ENCODE measurements at places on chromosomes 5 and 9.

- no peak for DNase-seq
Measured at GRCh38 chr9:5089737-5090136, 95.7 kb downstream of the INSL6 start.

DNA sequence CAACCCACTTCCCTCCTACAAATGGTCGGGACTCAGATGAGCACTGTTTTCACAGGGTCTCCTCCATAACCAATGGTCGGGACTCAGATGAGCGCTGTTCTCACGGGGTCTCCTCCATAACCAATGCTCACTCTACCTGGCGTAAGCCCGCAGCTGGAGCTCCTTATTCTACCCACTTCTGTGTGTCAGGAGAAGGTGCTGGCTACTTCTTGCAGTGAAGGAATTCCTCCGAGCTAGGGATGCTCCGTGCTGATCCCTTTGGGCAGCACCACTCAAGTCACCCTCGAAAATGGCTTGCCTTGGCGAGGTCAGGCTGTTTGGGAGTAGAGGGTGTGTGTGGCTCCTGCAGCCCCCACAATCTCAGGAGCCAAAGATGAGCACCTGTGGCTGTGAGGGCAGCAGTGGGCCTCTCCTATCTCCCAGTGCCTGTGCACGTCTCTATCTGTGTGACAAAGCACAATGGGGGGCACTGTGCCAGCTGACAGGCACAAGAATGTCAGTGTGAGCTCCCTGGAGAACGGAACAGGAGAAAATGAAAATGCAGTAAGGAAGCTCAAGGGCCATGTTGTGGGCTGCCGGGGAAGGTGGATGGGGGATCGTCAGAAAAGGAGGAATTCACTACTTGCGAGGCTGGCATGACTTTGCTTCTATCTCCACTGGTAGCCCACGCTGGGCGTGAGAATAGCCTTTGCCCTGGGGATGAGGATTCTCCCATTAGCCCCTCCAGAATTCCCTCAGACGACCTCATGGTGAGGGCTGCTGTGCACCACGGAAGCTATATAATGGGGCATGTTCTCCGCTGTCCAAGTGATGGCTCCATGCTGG, 3.9 kb upstream of the BTNL9 start:
- no peak for DNase-seq

DNA sequence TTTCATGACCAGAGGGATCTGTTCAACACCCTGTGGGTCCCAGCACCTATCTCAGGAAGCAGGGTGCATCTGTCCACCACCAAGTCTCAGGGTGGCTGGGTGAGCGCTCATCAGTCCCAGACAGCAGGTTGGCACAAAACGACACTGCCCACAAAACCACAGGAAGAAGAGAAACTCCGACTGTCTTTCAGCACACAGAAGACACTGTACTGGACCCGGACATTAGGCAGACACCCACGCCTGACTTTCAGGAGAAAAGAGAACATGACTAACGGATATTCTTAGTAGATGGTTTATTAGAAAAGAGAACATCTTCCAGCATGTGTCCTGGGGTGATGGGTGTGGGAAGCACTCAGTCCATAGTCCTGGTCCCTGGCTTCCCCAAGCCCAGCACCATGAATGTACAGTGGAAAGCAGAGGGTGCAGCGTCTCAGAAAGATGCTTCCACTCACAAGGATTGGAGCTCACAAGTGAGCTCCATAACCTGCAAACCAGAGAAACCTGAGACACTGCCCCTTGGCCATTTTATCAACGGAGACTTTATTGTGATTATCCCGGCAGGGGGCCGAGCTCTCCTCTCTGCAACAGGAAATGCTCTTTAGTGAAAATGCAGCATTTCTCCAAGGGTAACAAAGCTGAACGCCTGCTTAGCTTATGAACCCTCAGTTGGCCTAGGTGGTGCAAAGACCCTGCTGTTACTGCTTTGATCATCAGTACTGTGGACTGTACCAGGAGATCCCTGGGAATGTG, 35.8 kb upstream of the LCP2 start:
- DNase-seq: no peak

DNA sequence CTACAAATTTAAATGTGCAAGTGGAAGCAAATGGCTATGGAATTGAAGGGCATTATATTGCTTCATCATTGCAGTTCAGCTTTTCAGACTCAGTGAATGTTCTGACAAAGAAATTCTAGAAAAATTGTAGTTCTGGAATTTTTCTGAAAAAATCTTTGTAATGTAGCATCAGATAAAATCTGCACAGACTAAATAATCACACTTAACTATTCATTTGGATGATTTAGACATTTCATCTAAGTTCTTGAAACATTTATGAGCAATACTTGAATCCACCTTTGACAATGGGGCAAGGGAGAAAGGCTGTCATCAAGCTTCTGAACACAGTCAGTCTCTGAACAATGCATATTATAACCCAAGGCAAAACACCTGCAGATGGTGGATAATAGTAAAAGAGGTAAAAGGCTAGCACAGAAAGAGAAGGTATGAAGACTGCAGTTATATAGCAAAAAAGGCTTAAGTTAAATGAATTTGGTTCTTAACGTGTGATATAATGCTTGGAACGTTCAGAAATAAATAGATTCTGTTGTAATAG, 1352.0 kb upstream of the NUDT12 start:
- no peak for DNase-seq

DNA sequence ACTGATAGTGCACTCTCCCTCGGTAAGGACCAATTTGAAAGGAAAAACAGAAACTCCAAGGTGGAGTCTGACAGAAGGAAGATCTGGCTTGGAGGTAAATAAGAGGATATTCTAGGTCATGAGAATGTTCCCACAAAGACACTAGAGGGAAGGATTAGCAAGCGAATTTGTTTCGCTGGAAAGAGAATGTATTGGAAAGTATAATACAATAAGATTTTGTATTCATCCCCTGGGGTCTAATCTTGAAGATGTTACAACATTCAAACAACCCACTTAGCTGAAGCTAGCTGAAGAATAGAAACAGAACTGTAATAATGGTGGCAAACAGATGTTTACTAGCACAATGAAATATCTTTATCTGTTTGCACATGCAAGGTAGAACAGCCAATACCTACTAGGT, 158.7 kb downstream of the GNAQ start:
- no peak for DNase-seq

GRCh38 chr9:89969881-89970639, 365.2 kb downstream of the GADD45G start:
- DNase-seq: no peak

- no peak for DNase-seq
Measured at GRCh38 chr5:14560091-14560595, 21.4 kb upstream of the OTULINL start.

- peak; percentile 73 for DNase-seq
Measured at GRCh38 chr5:113162770-113163169, 186.2 kb downstream of the DCP2 start.

DNA sequence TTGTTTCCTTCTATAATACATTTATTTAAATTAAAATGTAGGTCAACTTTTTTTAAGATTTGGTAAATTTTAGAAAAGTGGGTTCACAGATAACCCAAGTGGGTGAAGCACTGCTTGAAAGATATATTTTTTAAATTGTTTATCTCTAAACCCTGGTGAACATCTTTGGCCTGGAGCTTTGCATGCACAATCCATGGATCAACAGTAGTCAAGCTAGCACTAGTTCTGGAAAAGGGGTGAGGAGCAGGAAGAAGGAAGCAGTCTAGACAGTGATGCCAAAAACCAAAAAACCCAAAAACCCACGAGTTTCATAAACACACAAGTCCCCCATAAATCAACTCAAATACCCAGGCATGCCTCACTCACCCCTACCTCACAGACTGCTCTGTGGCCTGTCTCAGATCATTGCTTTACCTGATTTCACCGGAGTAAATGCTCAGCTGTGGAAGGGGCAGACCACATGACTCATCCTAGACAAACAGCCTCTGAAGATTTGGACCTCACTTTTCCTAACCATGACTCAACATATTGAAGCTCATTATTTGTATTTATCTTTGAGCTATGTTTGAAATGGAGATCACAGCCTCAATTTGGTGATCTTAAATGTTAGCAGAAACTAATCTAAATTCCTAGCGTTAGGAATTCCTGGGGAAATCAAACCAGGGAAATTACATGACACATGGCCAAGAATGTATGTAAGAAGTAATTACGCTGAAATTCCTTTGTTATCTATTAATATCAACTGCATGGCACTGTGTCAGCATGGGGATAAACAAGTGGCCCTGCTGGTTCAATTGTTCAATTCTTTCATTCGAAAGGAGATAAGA, 149.6 kb downstream of the ZNF608 start:
- DNase-seq: peak; percentile 94

DNA sequence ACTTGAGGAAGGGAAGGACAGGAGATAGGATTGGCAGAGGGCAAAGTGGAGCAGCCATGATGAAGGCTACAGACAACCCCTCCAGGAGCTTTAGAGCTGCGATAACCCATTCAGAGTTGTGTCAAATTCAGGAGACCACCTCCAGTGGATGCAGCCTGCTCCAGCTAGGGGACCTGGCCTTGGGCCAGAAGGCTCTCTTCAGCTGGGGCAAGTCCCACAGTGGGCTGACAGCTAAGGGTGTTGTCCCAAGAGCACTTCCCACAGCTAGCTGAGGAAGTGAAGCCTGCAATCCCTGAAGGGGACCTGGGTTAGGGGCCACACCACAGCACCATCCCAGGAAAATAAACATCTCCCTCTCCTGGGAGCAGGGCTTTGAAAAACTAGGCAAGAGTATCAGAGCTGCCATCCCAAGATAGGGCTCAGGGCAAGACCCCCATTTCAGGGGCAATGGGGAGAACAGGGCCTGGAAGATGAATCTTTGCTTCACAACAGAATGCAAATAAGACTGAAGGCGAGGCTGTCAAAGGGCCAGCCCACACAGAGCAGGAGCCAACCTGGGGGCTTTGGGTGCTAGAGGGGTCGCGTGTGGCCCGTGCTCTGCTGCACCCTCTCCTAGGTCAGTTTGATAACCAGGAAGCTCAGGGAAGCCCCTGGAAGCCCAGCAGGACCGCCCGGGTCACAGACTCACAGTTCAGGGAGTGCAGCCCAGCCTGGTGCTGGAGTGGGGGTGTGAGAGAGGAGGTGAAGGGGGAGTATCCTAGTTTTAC, 19.3 kb upstream of the DAPK1 start:
- no peak for DNase-seq

DNA sequence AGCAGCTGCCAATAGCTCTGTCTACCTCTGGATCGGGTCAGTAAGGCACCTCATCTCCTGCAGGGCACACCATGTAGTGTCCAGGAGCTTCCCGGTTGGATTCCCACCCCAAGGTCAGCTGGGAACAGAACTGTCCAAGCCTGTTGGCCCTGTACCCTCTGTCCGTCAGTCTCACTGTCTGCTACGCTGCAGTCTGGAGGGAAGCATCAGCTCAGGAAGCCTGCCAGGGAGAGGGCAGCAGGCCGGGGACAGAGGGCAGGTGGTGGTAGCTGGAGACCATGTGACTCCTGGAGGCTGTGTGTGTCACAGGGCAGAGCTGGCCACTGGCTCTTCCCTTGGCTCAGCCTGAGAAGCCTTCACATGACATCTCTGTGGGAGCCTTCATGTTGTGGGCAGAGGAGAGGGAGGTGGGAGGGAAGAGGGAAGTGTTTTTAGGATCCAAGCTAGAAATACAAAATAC, 134.5 kb downstream of the SEC61B start:
- DNase-seq: no peak

DNA sequence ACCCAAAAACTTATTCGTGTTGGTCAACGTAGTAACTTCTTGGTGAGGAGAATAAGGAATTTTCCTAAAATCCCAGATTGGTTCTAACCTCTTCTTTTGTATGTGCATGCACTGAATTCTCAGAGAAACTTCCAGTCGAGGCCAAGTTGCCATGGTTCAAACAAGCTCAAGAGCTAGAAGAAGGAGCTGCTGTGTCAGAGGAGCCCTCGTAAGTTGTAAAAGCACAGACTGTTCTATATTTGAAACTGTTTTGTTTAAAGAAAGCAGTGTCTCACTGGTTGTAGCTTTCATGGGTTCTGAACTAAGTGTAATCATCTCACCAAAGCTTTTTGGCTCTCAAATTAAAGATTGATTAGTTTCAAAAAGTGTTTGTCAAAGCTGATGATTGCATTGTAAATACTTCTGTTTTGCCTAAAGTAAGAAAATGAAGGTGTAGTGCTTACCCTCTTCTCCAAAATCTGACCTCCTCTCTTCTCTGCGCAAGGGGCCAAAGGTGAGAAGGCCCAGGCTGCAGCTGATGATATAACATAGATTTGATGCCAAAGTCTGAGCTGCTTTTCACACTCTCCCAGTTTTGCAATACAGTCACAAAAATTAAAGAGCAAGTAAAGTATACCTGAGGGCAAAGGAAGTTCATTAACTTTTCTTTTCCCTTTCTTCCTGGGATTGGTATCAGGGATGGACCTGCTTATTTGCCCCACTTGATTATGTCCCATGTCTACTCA, 210.8 kb downstream of the ADAMTSL1 start:
- DNase-seq: no peak
